ENCODE measurements at places on chromosomes 3 and 15.

- no peak for DNase-seq
Measured at GRCh38 chr15:66754789-66755188, 52.8 kb downstream of the SMAD6 start.

DNA sequence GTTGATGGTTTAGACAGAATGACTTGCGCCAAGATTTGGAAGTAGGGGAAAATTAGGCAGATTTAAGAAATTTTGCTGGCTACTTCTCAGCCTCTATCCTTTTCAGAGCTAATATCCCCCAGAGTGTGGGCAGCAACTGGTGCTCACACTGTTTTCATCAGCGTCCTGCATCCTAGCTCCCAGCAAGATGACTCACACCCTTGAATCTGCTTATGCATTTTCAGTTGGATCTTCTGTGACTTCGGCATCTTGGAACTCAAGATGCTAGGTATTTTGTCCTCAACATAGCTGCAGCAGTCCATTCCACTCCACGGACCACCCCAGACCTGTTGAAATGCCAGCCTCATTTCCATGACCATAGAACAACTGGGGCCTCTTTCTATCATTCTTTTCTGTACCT is 336.1 kb upstream of the NR2F2 start:
- DNase-seq = no peak

DNA sequence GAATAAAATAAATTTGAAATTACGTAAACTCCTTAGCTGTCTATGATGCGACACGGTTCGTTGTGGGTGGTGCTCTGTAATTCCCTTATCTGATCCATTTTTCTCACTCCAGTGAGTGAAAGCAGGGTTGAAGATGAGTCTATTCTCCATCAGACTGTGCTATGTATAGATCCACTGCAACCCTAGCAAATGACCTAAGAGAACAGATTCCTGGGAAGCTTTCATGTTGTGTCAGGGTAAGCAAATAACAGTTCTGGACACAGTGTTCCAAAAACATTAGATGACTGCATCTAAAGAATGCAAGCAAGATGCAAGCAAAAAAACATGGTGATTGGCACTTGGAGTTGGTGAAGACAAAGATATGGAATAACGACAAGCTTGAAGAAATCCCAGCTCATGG is 239.3 kb downstream of the SLC9A9 start:
- DNase-seq = no peak

DNA sequence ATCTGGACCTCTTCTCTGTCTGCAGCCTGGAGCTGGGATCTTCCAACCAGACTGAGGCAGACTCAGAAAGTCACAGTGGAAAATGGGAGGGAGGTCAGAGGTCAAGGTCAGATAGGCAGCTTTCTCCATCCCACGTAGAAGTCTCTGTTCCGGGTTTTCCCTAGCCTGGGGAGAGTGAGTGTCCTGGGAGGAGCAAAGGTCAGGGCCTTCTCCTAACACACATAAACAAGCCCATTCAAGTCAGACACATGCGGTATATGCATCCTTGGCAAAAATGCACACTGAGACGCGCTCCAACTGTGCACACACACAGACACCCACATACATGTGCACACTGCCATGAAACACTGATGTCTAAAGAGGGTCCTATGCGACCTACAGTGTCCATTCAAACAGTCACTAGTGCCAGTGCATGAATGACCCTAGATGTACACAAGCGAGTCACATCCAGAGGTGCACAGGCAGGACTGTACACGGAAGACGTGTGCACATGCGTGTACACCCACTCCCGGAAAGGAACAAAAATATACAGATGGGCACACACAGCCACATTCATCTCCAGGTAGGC is 681 bp downstream of the TWF2 start:
- DNase-seq = no peak

GRCh38 chr3:49683162-49683561 is 6.1 kb downstream of the MST1 start:
- no peak for DNase-seq

DNA sequence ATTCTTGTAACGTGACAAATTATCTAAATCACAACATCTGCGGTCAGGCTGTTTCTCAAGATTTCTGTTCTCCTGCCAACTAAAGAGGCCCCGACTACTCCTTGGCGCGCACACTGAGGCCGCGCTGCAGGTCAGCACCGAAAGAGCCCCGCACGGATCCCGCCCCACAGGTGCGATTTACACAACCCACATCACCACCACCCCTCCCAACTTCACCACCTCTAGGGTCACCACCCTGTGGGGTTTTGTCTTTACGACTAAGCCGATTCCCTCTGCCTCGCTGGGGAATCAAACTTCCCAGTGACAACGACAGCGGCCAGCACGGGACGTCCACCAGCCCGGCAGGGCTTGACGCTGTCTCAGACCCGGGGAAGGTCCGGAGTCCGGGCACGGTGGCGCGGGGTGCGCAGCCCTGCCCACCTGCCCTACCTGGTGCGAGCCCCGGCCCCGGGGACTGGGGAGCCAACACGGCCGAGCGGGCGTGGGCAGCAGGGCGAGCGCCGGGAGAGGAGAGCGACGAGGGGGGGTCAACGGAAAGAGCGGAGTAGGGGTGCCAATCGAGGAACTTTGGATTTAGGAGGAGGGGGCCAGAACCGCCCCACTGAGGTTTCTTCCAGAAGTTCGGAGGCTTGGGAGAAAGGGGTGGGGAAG is 764 bp downstream of the UACA start:
- DNase-seq = no peak

DNA sequence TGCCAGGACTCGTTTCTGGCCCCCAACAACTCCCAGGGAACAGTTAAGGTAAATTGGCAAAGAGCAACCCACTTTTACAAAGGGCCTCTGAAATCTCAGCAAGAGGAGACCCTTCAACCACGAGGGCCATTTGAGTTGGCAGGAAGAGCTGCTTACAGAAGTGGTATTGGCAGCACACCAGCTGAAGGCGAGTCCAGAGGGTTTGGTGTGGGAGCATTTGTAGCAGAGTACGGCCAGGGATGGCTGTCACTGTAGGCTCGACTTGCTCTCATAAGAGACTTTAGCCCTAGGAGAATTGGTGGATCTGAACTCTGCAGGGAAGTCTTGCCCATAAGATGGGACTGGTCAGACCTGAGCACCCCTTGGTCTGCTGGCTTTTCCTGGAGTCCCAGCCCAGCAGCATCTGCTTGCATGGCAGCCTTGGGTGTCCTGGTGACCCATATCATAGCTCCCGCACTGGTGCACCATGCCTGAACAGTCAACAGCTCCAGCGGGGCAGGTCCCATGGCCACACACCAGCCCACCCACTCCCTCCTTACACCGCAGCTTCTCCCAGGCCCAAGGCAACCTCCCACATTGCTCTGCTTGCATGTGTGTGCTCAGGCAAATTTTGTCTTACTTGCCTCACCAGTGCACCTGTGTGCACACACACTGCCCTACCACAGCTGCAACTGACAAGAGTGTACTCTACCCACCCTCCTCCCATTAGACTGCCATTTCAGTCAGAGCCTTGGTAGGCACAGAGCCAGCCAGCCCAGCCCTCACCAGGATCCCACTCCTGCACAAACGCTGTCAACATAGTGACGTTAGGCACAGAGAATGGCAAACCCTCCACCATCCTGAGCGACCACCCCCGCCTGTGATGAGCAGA is 861.6 kb upstream of the DPPA4 start:
- DNase-seq = no peak

- no peak for DNase-seq
Measured at GRCh38 chr15:31125061-31125460, 23.5 kb upstream of the TRPM1 start.

- no peak for DNase-seq
Measured at GRCh38 chr3:187914231-187914630, 169.0 kb upstream of the BCL6 start.

- no peak for DNase-seq
Measured at GRCh38 chr3:106945435-106945834, 431.8 kb upstream of the CCDC54 start.

GRCh38 chr15:80512726-80513660 is 108.8 kb downstream of the ARNT2 start:
- DNase-seq = no peak

DNA sequence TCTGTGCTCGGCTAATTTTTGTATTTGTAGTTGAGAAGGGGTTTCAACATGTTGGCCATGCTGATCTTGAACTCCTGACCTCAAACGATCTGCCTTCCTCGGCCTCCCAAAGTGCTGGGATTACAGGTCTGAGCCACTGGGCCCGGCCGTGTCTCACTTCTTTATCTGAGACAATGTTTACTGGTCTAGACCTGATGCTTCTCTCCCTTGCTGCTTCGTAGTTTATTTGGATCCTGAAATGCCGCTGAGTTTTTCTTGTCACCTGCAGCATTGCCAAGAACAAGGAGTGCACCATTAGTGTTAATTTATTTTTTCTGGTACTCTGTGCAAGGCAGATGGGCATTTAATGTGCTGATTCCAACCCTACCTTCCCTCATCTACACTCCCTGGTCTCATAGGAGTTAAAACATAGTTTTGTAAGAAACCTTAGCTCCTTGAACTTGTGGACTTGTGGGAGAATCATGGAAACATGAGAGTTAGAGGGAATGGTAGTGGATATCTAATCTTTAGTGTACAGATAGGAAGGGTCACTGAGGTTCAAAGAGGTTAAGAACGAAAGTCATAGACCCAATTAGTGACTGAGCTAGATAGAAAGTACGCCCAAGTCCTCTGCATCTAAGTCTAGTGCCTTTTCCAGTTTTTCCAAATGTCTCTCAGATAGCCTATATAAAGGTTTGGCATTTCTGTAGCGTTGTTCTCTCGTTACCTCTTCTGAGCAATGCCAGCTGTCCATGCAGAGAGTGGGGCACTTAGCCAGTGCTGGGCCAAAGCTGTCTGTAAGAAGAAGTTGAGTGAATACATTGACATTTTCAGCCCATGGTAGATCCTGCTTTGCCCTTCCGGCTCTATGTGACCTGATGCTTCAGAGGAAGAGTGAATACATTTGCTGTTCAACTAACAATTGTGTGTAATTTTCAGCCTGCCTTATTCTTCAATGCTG is 244.1 kb downstream of the LPP start:
- no peak for DNase-seq

DNA sequence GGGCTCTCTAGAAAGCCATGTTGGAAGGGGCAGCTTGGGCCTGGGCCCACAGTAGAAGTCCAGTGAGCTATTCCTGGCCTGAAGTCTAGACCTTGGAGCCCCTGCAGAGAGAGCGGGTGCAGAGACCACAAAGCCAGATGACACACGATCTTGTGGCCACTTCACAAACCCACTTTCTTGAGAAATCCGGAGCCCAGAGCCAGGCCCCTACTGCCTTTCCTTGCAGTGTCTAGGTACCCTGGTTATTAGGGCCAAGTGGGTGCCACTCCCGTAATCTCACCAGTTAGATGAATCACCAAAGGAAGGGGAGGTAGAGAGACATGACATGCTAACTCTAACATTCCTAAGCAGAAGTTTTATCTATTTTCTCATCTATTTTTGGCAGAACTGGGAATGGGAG is 72.5 kb upstream of the ADAMTSL3 start:
- DNase-seq = no peak

DNA sequence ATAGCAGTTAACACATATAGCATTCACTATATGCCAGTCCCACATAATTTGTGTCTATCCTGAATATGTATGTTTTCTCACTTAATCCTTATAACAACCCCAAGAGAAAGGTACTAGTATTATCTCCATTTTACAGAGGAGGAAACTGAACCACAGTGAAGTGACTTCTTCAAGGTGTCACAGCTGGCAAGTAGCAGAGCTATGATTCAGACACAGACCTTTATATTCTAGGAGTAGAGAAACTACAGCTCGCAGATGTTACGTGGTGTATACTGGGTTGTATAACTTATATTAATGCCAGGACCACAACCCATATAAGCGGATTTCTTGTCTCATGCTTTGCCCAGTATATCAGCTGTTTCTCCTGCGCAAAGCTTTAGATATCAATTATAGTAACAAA is 29.5 kb upstream of the ICE2 start:
- no peak for DNase-seq

GRCh38 chr15:57184502-57184901 is 191.8 kb upstream of the CGNL1 start:
- no peak for DNase-seq

DNA sequence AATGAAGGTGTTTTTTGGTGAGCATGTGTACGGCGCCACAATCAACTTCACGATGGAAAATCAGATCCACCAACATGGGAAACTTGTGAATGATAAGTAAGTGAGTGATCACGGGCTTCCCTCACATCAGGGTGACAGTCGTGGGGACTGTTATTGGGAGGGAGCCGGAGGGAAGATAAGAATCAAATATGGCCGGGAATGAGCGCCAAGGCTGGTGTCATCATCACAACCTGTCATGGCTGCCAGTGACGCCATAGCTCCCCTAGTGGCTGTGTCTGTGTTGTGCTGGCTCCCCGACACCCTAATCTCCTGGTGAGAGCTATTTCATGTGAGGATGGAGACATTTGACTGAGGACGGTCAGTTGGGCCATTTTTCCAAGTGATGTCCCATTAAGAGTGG is 168.5 kb downstream of the SV2B start:
- DNase-seq = no peak

GRCh38 chr15:66220601-66221000 is 32.9 kb downstream of the MEGF11 start:
- no peak for DNase-seq

- DNase-seq = no peak
Measured at GRCh38 chr3:135117977-135118376, 322.9 kb downstream of the EPHB1 start.

DNA sequence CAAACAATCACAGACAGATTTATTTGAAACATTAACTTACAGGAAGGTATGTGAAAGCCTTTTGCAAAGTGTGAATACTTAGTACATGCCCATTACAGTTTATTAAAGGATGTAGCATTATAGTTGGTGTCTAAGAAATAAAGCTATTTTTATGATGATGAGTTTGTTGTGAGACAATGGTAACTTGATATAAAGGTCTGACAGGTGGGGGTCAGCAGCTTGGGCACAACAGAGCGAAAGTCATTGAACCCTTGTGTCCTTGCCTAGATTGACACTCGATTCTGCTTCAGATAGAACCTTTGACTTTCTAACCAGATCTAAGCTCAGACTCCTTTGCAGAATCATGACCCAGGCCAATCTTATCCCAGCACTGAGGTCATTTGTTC is 777.9 kb downstream of the NTRK3 start:
- no peak for DNase-seq

- no peak for DNase-seq
Measured at GRCh38 chr3:58824285-58824684, 157.7 kb upstream of the FAM3D start.

GRCh38 chr3:52438579-52439425 is 6.1 kb downstream of the SEMA3G start:
- DNase-seq = no peak

- no peak for DNase-seq
Measured at GRCh38 chr3:172444821-172445220, 3.4 kb downstream of the GHSR start.

GRCh38 chr3:152454076-152454875 is 185.5 kb downstream of the MBNL1 start:
- no peak for DNase-seq

- no peak for DNase-seq
Measured at GRCh38 chr15:74799255-74799855, 13.3 kb upstream of the LMAN1L start.

DNA sequence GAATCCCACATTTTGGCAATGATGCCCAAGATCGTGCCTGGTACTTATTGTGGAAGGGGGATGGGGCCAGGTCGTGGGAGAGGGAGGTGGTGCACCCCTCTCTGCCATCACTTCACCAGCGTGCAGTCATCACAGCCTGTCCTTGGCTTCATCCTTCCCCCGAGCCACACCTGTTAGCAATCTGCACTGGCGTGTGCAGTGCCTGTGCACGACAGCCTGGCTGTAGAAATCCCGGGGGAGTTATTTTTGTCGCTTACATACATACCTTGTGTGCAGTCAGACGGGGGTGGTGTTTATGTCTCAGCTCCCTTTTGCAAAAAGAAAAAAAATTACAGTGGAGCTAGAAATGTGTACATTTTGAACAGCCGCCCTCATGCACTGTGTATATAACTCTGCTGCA is 216.0 kb downstream of the TLE3 start:
- no peak for DNase-seq
